ENCODE measurements at places on chromosomes 13 and 19.

- DNase-seq = no peak
Measured at GRCh38 chr19:55160986-55161365, 3.4 kb upstream of the TNNI3 start.

DNA sequence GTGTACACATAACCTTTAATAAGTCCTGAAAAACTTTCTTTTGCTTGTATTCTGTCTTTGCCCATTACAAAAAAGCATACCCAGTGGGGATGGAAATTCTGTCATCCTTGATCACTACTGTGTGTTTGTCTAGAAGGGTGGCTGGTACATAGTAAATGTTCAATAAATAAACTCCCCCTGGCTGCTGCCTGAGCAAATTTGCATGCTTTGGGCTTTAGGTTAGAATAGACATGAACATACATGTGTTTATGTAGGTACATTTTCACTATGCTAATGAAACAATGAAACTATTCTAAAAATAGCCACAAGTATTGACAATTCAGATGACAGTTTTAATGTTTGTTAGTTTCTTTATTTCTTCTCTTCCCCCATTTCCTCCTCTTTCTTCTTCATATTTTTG, 36.1 kb downstream of the TNFSF13B start:
- no peak for DNase-seq

DNA sequence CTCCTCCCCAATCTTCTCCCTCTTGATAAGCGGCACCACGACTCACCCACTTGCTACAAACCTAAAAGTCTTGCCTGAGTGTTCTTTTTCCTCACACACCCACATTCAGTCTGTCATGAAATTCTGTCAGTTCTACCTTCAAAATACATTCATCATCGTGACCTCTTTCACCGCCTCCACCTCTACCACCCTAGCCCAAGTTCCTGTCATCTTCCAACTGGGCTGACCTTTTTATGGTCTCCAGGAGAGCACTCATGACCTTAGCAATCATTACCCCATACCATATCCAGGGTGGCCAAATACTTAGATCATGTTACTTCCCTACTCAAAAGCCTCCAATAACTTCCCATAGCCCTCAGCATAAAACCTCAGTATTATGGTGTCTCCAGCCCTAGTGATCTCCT, 110.4 kb upstream of the TSC22D1 start:
- DNase-seq = no peak

GRCh38 chr13:42607546-42607945, 33.6 kb downstream of the TNFSF11 start:
- no peak for DNase-seq

GRCh38 chr19:47230921-47231214, at the start of gene BBC3:
Gene BBC3, minus strand, starts transcription at chr19:47231199. Its CDS starts 2,768 bp downstream, at chr19:47228431.
- no peak for DNase-seq

- no peak for DNase-seq
Measured at GRCh38 chr19:42378225-42379215, 11.6 kb downstream of the CNFN start.

- DNase-seq = no peak
Measured at GRCh38 chr19:4319067-4319718, 14.8 kb downstream of the FSD1 start.

GRCh38 chr13:51577690-51578089, 6.6 kb upstream of the WDFY2 start:
- no peak for DNase-seq

GRCh38 chr13:38366954-38367645, 17.4 kb downstream of the UFM1 start:
- peak; percentile 17 for DNase-seq

DNA sequence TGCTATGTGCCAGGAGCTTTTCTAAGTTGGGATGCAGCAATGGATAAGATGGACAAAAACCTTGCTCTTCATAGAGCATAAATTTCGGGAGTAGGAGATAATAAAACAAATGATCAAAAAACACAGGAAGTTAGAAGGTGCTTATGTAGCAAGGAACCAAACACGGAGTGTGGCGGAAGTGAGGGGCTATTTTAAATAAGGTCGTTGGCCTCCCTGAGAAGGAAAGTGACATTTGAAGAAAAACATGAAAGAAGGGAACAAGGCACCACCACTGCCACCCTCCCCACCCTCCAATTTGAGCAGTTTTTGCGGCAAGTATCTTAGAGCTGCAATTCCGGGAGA, 3.2 kb upstream of the GSX1 start:
- DNase-seq = no peak

DNA sequence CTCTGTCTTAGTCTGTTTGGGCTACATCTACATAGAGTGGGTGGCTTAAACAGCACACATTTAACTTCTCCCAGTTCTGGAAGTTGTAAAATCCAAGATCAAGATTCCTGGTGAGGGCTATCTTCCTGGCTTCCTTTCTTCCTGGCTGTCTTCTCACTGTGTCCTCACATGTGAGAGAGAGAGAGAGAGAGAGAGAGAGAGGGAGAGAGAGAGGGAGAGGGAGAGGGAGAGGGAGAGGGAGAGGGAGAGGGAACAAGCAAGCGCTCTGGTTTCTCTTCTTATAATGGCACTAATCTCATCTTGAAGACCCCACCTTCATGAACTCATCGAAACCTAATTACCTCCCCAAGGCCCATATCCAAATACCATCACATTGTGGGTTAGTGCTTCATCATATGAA, 69.2 kb downstream of the CDK8 start:
- no peak for DNase-seq

- DNase-seq = no peak
Measured at GRCh38 chr13:86298725-86299124, 499.5 kb upstream of the SLITRK6 start.

- DNase-seq = no peak
Measured at GRCh38 chr19:3163230-3163886, 15.2 kb upstream of the S1PR4 start.

DNA sequence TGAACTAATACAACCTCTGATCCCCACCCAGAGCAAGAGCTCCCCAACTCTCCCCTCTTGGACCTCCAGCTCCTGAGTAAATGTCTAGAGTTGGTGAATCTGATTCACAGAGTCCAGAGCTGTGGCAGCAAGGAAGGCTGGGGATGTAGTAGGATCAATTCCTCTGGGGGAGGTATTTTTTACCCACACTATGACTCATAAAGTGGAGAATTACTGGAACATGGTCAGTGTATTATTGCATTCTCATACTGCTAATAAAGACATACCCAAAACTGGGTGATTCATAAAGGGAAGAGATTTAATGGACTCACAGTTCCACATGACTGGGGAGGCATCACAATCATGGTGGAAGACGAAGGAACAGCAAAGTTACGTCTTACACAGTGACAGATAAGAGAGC, 496.7 kb downstream of the EFNB2 start:
- DNase-seq = peak; percentile 79

GRCh38 chr19:55640043-55640576, 692 bp upstream of the ZNF580 start:
- DNase-seq = no peak

GRCh38 chr13:86976521-86977324, 694.4 kb upstream of the SLITRK5 start:
- no peak for DNase-seq

- no peak for DNase-seq
Measured at GRCh38 chr13:26896986-26897668, 136.5 kb upstream of the GPR12 start.

GRCh38 chr19:36212895-36213294, 1.6 kb downstream of the ZNF565 start:
- DNase-seq = no peak

DNA sequence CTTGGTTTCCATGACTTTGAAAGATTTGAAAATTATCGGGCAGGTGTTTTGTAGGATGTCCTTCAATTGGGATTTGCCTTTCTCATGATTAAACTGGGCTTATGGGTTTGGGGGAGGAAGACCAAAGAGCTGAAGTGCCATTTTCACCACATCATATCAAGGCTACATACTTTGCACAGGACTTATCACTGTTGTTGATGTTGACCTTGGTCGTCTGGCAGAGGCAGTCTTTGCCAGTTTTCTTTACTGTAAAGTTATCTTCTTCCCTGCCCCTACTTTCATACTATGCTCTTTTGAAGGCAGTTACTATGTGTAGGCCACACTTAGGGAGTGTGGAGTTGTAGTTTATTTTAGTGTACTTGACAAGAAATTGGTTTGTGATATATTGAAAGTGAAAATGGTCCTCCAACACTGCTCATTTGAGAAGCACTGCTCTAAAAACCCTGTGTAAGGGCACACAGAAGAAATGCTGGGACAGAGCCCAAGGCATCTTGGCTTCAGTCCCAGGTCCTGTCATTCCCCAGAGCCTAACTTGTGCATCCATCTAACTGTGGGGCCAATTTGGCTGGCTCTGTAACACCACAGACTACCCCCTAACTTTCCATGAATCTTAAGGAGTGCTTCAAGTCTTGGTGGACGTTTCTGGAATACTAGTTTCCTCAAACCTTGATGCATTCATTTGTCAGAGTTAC, 384.9 kb downstream of the KCNRG start:
- no peak for DNase-seq

- no peak for DNase-seq
Measured at GRCh38 chr19:17861542-17862402, 2.1 kb downstream of the RPL18A start.

GRCh38 chr19:10321417-10321797, 5.6 kb upstream of the FDX2 start:
- DNase-seq = no peak

DNA sequence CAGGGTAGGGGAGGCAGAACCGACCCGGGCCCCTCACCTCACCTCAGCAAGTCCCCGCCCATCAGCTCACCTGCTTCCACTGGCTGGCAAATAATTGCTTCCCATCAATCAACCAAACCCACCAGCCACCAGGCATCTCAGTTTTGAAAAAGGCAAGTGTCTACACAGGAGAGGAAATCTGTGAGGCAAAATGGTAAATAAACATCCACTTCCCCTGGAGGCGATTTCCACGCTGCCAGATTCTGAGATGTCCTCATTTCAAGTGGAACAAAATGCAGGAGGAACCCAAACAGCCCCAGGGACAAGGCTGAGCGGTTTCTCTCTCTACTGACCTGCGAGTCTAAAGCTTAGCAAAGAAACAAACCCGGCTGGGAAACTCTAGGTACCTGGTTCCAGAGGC, 117.5 kb downstream of the CRYL1 start:
- no peak for DNase-seq

DNA sequence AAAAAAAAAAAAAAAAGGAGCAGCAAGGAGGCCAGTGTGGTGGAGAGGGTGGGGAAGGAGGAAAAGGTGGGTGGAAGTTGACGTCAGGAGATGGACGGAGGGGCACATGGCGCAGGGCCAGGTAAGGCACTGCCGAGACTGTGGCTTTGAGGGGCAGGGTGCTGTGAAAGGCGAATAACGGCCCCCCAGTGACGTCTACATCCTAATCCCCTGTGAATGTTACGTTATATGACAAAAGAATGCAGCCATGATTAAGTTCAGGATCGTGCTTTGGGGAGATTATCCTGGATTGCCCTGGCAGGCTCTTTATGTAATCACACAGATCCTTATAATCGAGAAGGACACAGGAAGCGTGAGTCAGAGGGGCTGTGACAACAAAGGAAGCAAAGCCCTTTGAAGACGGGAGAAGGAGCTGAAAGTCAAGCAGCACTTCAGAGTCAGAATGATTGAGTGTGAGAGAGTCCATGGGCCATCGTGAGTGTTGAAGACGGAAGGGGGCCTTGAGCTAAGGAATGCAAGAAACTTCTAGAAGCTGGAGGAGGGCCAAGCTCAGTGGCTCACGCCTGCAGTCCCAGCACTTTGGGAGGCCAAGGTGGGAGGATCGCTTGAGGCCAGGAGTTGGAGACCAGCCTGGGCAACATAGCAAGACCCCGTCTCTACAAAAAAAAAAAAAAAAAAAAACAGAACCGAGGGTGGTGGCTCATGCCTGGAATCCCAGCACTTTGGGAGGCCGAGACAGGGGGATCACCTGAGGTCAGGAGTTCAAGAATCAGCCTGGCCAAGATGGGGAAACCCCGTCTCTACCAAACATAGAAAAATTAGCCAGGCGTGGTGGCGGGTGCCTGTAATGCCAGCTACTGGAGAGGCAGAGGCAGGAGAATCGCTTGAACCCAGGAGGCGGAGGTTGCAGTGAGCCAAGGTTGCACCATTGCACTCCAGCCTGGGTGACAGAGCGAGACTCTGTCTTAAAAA, 13.8 kb upstream of the CEACAM16 start:
- peak; percentile 79 for DNase-seq

GRCh38 chr19:24101459-24102115, 14.6 kb downstream of the ZNF254 start:
- DNase-seq = no peak
